Spleen (tissue), 13 donors: ENCODE measurements at places on chromosomes 1 and 21. TPM values are rescaled to one million over a fixed set of nuclear protein-coding genes. Genes with fewer than 3 reads are reported as not detected.

The CAMK2N1 gene
- polyA plus RNA-seq, result 4.5 TPM

The ITPKB gene
- polyA plus RNA-seq, result 24.4 TPM

The SYPL2 gene
- 0.26 TPM for polyA plus RNA-seq

GRCh38 chr1:35442734-35443133 is 114.5 kb downstream of the KIAA0319L start:
- no peaks in the 10 kb centered on the region for H3K4me1 ChIP-seq
- H3K4me3 ChIP-seq, result no peak overlapping the region
- peaks cover 50% of the 10 kb centered on the region for H3K36me3 ChIP-seq
- H3K27ac ChIP-seq, result peak overlapping the region; percentile 6
- no peaks in the 10 kb centered on the region for H3K27me3 ChIP-seq

- DNase-seq, result peak; percentile 88
- H3K4me3 ChIP-seq, result no peak overlapping the region
- H3K27me3 ChIP-seq, result no peaks in the 10 kb centered on the region
These were observed 18.5 kb downstream of the ALDH4A1 start for GRCh38 chr1:18883636-18884418.

- H3K4me3 ChIP-seq, result no peak overlapping the region
- DNase-seq, result no peak
- no peak overlapping the region for H3K27ac ChIP-seq
- no peaks in the 10 kb centered on the region for H3K27me3 ChIP-seq
These were observed 277.3 kb downstream of the KAZN start for GRCh38 chr1:14875524-14876509.

DNA sequence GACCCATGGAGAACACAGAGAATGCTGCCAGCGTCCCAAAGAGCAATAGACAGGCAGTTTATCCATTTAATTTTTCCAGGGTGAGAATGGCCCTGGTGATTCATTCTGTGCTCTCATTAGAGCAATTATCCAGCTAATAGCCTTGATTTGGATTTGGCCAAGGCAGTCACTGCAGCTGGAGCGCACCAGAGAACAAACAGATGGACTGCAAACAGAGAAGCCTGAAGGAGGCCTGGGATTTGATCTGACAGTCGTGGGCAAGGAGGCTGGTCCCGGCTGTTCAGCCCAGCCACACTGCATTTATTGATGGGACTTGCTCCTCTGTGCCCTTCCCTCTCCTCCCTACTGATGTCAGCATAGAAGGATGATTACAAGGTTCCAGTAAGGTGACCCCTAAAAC is 353.9 kb upstream of the C1orf174 start:
- H3K27me3 ChIP-seq, result no peaks in the 10 kb centered on the region
- no peaks in the 10 kb centered on the region for H3K36me3 ChIP-seq
- H3K4me3 ChIP-seq, result no peak overlapping the region
- no peaks in the 10 kb centered on the region for H3K4me1 ChIP-seq
